ENCODE measurements at places on chromosomes 12 and 14.
A peak's percentile ranks its signal among the peaks of the same experiment; 100 is the strongest.

GRCh38 chr14:68788996-68789820, 3.7 kb downstream of the ZFP36L1 start:
- peak; percentile 87 for DNase-seq

DNA sequence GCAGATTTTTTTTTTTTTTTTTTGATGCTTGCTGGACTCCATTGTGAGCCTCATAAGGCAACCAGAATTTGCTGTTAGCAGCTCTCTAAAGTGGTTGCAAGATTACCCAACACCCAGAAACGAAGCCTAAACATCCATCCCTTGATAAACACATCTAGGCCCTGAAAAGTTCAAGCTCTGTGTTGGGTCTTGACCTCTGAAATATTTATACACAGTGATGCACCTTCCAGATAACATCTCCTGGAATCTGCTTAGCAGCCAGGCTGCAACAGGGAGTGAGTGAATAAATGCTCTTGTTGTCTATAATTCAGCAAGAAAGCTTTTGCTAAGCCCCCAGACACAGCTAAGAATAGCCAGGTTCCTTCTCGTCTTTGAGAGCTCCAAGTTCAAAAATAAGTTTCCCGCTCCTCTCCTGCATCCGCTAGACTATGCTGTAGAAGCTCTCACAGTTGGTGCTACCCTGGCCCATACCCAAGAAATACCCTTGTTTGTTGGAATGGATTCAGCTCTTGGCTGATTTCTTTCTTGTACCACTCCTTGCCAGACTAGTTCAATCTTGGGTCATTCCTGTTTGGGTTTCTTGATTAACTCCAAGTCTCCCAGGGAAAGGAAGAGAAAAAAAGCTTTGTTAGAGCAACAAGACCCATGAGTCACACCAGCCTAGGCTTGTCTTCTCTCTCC, 610.6 kb upstream of the TBX3 start:
- DNase-seq, result no peak

DNA sequence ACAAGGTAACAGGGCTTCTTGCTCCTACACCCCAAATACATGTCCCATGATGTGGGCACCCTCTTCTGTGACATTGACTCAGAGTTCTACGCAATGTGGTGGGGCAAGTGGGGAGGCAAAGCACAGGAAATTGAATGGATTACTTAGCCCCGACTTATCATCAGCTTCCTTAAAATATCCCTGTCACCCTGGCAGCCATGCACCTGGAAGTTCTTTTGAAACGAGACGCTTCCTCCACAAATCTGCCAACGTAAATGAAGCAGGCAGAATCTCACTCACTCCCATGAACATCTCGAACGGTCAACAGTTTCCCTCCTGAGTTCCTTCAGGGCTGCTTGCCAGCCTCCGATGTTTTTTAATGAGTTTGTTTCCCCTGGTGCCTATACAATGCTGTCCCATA, 33.5 kb downstream of the RNFT2 start:
- no peak for DNase-seq

- DNase-seq, result no peak
These were observed 65.3 kb downstream of the NKX2-1 start for GRCh38 chr14:36454599-36455240.

- no peak for DNase-seq
These were observed 841.9 kb downstream of the TMTC2 start for GRCh38 chr12:83528571-83528970.

DNA sequence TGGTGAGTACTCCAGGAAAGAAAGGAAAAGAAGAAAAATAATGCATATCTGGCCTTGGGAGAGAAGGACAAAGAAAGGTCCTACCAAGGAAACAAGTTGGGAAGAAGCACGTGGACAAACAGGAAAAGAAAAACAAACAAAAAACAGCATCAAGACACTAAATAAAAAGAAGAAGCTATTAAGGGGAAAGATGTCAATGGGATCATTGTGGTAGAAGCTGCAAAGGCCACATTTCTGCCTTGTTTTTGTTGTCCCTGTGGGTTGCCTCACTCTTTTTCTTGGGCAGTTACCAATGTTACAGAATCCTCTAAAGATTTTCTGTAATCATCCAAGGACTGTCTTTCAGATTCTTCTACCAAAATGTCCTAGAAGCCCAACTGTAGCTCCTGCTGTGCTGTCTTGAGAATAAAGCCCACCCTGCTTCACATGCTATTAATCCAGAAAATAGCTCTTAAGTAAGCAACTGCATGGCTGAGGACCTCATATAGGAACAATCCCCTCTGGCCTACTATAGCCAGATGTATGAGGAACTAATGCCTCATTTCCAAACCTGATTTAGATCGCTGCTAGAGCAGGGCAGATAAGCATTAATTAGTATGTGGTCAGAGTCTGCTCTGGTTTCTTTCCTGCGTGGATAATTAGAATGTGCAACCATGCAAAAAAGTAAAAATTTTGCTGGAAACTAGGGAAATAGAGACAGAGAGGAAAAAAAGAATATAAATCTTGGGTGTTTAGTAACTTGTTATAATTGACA, 10.2 kb upstream of the CPNE8 start:
- no peak for DNase-seq

- no peak for DNase-seq
These were observed 80.8 kb upstream of the ACTN1 start for GRCh38 chr14:69059658-69060623.

GRCh38 chr14:60315196-60315990, 66.4 kb downstream of the PPM1A start:
- DNase-seq, result no peak

- no peak for DNase-seq
These were observed 57.2 kb upstream of the SCN8A start for GRCh38 chr12:51533799-51534198.

DNA sequence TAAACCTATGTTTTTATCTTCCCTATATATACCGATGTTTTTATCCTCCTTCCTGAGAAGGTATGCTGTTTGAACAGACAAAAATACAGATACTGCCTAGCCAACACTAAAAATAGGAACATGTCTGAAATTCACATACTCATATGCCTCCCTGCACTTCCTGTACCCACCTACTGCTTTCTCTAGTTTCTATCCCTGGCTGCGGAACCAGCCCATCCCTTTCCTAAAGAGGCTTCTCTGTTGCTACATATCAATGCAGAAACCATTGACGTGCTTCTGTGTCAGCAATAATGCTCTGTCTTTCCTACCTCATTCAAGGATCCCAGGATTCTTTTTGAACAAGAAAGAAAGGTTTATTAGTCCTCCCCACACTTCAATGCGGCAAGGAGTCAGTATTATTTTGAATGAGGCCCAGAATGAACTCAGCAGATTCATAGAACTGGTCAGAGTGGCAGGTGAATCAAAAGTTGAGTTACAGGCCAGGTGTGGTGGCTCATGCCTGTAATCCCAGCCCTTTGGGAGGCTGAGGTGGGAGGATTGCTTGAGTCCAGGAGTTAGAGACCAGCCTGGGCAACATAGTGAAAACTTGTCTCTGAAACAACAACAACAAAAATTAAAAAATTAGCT, 67.8 kb upstream of the NAP1L1 start:
- DNase-seq, result no peak

DNA sequence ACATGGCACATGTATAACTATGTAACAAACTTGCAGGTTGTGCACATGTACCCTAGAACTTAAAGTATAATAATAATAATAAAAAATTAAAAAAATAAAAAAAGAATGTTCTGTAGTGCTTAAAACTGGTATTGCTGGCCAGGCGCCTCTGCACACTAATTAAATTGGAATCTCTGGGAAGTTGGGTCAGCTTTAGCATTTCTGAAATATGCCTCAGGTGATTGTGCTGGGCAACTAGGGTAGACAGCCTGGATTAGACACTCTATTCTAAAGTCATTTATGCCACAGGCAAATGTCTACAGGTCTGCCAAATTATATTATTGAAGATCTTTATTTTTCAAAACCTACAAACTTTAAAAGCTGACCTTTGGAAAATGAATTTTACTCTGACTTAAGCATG, 55.3 kb downstream of the PPM1H start:
- no peak for DNase-seq

DNA sequence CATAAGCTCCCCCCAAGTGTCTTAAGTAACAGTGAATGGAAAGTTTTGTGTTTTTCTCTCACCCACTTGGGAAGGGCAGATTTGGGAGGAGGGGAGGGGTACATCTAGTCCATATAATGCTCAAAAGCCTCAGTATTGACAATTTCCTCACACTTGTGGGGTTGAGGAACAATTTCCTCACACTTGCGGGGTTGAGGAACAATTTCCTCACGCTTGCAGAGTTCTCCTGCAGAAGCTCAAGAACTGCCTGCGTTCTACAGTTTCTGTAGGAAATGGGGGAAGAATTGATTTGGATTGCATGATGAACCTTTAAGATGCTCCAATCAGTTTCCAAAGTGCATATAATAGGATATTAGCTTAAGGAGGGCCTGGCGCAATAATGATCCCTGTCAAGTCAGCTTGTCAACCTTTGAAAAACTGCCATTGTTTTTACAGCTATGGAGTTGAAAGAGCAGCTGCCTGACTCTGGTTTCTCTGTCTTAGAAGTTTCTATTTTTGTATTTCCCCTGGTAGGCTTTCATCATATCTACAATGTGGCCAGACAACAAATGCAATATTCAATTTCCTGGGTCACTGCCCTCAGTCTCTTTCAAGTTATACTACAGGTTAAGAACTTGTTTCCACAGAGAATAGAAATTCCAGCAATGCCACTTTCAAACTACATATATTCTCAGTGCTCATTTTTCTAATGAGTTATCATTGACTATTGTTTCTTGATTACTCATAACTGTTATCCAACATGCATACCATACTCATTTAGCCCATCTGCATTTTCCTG, 66.5 kb downstream of the PLEKHG7 start:
- no peak for DNase-seq

DNA sequence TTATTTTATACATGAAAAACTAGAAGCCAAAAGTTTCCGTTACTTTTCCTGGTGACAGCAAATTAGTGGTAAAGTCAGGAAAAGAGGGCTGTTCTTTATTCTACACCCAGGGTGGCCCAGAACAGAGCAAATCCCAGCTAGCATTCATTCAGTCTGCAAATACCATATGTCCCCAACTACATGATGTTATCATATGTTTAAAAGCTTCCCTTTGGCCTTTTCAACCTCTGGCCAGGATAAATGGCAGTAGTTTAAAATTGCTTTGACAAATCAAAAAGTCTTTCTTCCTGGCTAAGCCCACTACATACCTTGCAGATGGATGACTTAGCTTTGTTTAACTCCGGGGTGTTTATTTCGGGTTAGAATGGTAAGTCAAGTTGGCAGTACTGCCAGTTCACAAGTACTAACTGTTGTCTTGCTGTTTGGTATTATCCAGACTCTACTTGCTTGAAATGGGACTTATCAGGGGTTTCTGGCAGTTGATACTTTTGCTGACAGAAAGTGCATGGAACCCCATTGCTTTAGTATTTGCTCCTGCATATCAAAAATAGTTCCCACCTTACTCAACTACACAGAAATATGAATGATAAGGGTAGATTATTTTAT, 69.7 kb downstream of the PKP2 start:
- DNase-seq, result no peak

GRCh38 chr14:68651652-68652432, 141.0 kb downstream of the ZFP36L1 start:
- DNase-seq, result peak; percentile 8

DNA sequence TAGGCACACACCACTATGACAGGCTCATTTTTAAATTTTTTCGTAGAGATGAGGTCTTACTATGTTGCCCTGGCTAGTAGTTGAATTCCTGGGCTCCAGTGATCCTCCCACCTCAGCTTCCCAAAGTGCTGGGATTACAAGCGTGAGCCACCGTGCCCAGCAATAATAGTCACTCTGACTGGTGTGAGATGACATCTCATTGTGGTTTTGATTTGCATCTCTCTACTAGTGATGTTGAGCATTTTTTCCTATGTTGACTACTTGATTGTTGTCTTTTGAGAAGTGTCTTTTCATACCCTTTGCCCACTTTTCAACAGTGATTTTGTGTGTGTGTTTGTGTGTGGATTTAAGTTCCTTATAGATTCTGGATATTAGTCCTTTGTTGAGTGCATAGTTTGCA, 26.3 kb downstream of the ATP2A2 start:
- DNase-seq, result no peak

DNA sequence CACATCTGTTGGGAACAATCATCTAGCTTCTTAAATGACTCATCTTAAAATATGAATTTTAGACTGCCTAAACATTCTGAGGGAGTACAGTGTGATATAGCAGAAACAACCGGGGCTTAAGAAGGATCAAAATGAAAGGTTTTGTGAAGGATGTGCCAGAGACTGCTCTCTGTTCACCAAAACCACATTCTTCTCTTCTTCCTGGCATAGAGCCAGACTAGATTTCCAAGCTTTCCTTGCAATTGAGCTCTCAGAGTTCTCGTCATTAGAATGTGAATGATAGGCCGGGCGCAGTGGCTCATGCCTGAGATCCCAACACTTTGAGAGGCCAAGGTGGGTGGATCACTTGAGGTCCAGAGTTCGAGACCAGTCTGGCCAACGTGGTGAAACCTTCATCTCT, 94.5 kb downstream of the LRRIQ1 start:
- DNase-seq, result no peak

DNA sequence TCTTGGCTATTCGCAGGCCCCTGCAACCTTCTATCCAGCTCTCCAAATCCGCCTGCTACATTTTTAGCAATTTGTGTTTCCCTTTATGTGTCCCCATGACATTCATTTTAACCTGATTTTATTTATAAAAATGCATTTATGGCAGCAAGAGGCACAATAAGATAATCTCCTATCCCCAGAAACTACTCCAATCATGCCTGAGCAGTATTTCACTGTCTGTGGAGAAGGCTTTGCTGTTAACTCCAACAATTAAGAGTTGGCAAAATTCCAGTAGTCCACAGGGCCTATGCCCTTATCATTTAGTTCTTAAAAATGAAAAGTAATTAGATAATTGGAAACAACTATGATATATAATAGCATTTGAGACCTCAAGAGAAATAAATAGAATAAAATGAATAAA, 462.4 kb downstream of the TRHDE start:
- DNase-seq, result no peak

DNA sequence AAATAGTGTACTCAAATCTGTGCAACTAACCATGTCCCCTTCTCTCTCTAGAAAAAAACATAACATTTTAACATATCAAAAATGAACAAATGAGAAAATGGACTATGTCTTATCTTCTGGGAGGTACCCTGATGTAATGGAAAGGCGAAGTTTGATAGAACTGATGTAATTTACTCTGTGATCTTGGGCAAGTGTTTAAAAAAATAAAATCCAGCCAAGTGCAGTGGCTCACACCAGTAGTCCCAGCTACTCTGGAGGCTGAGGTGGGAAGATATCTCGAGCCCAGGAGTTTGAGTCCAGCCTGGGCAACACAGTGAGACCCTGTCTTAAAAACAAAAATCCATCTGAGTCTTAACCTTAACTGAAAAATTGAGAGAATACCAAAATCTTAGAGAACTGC, 35.8 kb upstream of the CFL2 start:
- DNase-seq, result no peak

- no peak for DNase-seq
These were observed 136.9 kb downstream of the SCARB1 start for GRCh38 chr12:124726596-124727263.

- no peak for DNase-seq
These were observed 77.2 kb downstream of the RFLNA start for GRCh38 chr12:124371970-124372555.

DNA sequence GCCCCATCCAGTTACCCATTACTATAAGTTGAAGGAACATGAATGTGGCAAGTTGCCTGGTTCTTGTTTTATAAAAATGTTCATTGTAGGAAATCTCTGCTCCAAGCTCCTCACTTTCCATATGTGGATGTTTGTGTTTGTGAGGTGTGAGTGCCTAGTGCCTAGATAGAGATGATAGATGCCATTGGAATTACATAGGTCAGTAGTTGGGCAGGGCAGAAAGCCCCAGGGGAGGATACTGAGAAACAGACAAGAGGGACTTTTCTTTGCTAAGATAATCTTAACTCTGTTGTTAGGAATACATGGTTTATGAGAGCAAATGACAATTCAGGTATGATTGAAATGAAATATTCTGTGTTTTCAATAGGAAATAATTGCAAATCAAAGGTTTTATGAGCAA, 226.3 kb upstream of the GRIP1 start:
- DNase-seq, result no peak
